ENCODE measurements at places on chromosomes 16 and 17.

DNA sequence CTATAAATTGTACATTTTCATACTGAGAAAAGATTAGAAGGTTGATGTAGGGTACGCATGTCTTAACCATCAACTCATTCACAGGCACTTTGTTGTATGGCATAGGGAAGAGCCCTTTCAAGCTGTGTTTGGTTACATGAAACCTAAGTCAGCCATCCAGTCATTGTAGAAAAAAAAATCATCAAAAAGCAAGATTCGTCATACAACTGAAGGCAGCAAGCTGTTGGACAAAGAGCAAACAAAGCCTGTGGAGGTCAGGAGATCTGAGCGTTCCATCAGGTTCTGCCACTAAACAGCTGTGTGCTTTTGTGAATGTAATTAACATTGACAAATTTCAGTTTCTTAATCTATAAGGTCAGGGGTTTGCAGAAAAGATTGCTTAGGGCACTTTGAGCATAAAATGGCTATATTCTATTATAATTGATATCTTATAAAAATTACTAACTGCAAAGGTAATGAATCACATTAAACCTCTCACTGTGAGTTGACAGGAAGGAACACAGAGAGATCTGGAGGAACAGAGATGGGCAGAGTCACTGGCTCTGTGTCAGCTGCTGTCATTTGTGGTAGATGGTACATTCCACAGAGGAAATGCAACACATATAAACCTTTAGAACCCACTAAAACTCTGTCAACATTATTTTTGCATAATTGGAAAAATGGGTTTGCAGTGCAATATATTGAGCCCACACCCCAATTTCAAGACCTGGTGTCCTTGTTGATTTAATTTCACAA, 66.3 kb upstream of the MYOCD start:
- DNase-seq = no peak

DNA sequence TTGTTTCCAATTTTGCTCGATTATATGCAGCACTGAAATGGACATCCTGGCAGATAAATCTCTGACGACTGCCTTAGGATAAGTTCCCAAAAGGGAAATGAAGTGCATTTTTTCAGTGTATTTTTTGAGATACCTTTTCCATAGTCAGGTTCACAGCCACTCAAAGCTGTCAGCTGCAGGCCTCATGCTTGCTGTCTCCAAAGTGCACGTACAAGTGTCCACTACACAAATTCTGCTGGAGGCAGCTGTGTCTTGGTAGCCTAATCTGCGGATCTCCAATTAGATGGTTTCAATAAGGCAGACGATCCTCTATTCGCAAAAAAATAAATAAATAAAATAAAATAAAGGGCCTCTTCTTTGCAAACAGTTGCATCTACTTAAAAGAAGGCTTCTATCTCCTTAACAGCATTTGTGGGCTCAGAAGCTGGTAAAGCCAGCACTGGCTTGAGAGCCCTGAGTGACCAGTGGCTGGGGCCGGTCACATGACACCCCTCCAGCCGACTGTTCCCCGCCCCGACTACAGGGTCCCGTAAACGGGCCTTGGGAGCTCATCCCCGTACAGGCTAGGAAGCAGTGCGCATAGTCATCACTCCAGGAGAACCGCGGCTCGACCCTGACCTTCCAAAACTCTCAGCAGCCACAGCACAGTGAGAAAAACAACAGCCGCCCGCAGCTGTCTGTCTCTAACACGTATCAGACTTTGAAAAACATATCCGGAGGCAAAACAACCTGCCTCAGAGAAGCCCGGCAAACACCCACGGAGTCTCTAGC, 18.8 kb downstream of the RPH3AL start:
- DNase-seq = no peak

DNA sequence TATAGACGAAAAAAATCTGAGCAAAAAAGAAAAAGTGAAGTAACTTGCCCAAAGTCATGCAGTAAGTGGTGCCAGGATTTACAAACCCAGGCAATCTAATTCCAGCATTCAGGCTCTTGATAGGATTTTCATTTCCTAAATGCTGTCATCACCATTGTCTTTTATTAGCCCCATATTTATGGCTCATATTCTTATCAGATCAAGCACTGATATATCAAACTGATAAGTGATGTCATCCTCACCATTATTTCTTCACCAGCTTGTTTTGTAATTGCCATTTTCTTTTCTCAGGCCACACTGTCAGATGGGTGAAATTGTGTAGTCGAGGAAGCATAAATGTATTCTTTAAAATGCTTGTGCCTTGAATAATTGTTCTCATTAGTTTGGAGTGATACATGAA, 1.3 kb downstream of the RAD51C start:
- no peak for DNase-seq

DNA sequence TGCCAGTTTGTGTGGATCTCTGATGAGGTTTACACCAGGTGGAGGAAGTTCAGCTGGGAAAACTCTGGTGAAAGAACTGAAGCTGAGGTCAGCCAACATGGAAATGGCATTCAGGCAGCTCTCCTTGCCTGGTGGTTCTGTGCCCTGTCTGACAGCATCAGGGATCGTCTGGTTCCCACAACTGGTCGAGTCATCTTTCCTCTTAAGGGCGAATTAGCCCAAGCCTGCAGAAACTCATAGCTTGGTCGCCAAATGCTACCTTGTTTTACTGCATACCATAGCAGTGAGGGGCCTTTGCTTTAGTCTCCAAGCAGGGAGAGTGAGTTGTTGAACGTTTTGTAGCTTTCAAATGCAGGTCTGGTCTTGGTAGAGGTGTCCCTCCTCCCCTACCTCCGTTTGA, 7.2 kb downstream of the PLCG2 start:
- DNase-seq = no peak

- DNase-seq = no peak
Observed at GRCh38 chr17:11880714-11881113, 116.6 kb downstream of the ZNF18 start.

DNA sequence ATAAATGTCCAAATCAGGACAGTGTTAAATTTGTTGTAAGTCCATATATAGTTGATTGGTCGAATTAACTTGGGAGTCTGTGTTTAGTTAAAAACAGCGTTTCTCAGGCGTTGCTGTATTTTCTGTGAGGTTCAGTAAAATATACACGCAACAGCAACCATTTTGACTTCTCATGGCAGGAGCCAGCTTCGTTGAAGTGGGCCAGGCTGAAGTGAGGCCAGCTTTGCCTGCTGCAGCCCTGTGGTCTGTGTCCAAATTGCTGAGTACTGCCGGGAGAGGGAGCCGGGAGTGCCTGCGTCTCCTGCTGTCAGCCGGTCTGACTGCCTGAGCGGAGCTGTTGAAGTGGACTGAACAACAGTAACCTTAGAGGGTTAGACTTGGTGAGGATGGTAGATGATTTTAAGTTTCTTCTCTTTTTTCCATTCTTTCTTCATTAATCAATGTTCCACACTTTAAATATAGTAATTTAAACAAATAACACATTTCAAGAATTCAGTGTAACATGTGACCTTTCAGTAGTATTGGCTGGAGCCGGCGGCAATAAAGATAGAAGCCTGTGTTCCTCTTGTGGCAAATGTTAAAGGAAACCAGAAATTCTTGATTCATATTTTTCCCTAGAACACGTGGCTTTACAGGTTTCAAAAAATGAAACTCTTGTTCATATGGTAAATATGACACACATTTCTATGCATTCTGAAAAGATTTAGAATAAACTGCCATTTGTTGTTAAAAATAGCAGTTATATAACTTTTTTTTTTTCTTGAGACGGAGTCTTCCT, 37.0 kb upstream of the ZNF750 start:
- DNase-seq = no peak

- DNase-seq = no peak
Observed at GRCh38 chr17:4678448-4679026, 25.4 kb downstream of the PELP1 start.

DNA sequence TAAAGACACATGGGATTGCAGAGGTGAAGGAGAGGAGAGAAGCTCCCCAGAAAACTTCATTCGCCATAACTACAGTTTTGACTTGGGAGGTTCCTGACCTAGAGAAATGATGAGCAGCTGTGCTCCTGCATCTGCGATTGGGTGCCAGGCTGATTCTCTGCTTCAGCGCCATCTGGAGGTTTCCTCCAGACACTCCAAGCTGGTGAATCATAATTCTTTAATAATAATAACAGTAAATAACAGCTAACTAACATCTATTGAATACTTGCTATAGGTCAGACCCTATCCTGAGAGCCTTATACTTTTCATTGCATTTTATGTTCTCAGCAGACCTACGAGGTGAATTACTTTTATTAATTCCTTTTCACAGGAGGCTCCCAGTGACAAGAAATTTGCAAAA, 575.8 kb downstream of the TOX3 start:
- DNase-seq = no peak

- DNase-seq = no peak
Observed at GRCh38 chr16:70725912-70726828, 40.3 kb upstream of the MTSS2 start.

- DNase-seq = no peak
Observed at GRCh38 chr17:79850571-79851460, 11.6 kb upstream of the CBX4 start.

DNA sequence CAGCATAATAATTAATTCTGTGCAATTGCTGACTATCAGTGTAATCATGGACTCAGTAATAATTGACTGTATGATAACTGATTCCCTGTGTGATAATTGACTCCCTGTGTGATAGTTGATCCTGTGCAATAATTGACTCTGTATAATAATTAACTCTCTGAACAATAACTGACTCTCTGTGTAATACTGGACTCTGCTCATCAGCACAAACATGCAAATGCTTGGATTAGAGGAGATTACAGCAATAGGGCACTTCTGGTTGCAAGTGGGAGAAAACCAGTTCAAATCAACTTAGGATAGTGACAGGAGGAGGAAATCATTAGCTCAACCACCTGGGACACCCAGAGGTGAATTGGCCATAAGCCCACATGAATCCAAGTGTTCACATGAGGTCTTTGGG, 582.1 kb downstream of the RBFOX1 start:
- no peak for DNase-seq

GRCh38 chr16:84042879-84043485, 387 bp upstream of the SLC38A8 start:
- DNase-seq = no peak

DNA sequence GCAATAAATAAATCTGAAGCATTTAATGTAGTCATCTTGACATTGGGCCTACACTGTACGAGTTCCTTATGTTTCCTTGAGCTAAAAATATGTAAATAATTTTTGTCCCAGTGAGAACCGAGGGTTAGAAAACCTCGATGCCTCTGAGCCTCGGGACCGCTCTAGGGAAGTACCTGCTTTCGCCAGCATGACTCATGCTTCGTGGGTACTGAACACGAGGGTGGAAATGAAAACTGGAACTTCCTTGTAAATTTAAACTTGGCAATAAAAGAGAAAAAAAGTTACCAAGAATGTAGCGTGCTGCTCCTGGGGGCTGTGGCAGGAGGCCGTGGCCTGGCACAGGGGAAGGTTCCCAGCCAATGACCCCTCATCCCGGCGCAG, 74.1 kb downstream of the SOCS1 start:
- no peak for DNase-seq

DNA sequence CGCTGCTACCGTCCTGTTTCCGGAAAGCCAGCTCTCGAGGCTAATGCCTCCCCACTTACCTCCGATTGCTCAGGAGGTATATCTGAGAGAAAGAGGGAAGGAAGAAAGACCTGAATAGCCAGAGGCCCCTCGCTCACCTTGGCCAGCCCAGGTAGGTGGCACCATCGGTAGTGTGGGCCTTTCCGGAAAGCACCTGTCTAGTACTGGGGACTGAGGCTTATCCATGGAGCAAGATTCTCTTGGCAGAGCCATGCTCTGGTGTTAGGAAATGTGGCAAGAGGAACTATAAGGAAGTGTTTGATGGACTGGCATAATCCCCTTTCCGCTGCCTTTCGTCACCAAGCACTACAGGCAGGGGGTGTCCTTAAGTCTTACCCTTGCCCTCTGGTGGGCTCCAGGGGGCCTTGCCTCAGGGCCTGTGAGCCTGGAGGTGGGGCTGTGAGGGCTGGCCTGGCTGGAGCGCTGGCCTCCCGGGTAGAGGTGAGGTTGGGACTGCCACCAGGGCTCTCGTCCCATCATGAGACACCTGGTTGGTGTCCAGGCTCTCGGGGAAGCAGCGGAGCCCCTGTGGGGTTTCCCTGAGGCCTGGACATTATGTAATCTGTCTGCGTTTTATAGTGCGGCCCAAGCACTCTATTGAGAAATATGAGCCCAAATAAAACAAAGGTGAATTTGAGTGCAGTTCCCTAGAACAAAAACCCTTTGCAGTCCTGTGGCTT, 2.9 kb downstream of the CMIP start:
- no peak for DNase-seq

All from activated CD4-positive, CD25-positive, alpha-beta regulatory T cell treated with anti-CD3 and anti-CD28 coated beads, Interleukin-2, amount 50 U/mL, for 16 hours (primary cell).